ENCODE measurements at places on chromosomes 3 and 15.

DNA sequence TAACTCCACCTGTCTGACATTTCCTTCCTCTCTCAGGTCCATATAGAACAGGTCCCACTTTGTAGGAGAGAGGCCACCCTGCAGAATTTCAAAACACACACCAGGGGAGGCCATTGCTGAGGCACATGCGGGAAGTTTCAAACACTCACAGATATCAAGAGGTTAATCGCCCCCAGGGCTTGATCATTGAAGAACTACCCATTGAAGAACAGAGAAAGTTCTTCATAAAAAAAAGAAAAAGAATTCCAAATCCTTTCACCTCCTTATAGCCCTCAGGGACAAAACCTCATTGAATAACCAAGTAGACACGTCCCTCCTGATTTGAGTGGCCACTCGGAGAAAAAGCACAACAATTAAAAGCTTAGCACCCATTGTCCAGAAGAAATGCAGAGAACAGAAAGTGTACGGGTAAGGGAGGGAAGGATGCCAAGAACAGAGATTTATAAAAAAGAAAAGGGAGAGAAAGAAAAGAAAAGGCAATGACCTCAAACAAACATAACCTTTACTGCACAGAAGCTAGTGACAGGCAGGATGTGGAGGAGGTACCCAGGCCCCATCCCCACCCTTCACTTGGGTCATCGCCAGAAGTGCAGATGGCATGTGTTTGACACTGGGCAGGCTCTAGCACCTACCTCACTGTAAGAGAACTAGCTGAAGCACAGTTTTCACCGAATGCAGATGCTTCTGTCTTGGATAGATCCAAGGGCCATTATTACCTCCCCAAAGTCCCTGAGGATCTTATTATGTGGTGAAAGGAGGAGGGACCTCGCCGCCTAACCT is 112.3 kb upstream of the HES1 start:
- no peak for DNase-seq

DNA sequence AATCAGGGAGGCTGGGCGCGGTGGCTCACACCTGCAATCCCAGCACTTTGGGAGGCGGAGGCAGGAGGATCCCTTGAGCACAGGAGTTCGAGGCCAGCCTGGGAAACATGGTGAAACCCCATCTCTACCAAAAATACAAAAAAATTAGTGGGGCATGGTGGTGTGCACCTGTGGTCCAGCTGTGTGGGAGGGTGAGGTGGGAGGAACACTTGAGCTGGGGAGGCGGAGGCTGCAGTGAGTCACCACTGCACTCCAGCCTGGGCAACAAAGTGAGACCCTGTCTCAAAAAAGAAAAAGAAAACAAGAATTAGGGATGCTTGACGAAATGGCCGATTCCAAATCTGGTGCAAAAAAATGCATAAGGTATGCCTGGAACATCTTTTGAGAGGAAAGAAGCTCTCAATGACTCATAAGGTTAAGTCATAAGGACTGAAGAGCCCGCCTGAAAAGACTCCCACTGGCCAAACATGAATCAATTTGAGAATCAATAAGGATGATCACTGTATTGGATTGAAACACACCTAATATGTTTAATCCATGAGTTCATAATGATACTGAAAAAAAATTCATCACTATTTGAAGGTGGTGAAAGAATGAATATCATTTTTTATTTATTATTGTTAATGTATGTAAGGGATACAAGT is 27.7 kb downstream of the BLM start:
- no peak for DNase-seq

DNA sequence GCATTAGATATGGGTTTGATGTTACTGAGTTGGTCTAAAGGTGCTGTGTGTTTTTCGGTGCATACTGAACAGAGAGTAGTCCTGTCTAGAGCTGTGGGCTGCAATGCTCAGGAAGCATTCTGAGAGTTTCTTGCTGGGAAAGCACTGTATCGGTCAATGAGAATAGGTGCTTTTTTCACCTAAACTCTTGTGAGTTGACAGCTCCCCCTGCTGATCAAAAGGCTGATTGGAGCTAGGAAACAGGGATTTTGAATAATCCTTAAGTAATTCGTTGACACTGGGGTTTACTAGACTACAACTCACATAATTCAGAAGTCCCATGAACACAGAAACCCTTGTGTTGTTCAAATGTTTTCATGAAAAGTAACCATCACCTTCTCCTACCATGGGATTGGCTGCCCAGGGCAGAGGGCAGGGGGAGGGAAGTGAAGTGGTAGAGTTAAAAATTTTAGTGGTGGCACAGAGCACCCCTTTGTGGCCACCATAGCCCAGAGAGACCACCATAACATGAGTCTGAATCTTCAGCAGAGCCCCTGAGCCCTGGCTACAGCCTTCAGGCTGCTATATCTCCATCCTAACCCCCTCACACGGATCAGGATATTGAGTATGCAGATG is 13.0 kb upstream of the MANF start:
- no peak for DNase-seq

DNA sequence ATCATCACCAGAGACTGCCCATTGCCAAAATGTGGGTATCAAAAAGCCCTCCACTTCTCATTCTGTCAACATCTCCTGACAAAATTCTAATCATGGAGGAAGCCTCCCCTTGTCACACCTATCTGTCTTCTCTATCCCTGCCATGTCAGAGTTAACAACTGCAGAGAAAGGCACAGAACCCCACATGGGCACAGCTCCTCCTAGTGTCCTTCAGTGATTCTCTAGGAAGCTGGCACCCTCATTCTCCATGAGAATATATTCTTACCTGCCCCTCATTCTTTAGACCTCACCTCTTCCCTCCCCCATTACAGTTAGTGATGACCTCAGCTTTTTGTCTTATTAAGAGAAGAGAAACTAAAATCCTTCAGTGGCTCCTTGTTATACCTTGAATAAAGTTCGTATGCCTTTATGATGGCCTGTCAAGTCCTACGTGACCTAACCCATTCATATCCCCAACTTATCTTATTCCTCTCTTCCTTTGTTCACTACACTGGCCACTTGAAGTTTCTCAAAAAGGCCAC is 44.6 kb downstream of the NME9 start:
- no peak for DNase-seq

DNA sequence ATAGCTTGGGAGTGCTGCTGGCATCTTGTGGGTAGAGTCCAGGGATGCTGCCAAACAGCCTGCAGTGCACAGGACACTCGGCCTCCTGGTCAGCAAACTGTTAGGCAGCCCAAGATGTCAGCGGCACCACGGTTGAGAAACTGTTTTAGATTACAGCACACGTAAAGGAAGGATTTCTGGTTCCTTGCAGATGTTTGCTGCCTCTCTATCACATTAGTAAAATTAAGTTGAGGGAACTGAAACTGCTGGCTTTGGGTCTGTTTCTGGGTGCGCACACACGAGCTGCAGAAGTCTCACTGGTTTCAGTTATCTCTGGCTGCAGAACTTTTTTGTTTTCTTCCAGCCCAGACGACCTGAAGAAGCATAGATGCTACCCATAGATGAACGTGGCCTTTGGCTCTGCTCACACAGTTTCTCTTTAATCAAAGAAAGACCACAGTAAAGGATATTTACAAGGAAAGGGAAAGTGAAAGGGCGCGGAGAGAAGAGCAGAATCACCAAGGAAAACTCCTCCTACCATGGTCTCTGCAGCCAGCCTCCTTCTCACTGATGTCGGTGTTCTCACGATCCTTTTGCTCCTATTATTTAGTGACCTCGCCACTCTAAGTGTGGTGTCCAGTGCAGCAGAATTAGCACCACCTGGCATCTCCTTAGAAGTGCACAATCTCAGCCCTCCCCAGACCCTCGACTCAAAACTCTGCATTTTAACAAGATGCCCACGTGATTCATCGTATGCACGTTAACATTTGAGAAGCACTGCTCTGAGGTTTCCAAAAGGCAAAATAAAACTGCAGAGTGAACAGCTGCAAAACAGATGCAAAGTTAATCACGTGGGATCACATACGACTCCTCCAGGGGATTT is 50.6 kb upstream of the AKAP13 start:
- DNase-seq: no peak
